Activated gamma-delta T cell treated with Interleukin-2 at 50 U/mL for 16 hours (primary cell): ENCODE measurements at places on chromosomes 4 and X.

- DNase-seq = no peak
These were observed 49.6 kb upstream of the BRS3 start for GRCh38 chrX:136438192-136438591.

DNA sequence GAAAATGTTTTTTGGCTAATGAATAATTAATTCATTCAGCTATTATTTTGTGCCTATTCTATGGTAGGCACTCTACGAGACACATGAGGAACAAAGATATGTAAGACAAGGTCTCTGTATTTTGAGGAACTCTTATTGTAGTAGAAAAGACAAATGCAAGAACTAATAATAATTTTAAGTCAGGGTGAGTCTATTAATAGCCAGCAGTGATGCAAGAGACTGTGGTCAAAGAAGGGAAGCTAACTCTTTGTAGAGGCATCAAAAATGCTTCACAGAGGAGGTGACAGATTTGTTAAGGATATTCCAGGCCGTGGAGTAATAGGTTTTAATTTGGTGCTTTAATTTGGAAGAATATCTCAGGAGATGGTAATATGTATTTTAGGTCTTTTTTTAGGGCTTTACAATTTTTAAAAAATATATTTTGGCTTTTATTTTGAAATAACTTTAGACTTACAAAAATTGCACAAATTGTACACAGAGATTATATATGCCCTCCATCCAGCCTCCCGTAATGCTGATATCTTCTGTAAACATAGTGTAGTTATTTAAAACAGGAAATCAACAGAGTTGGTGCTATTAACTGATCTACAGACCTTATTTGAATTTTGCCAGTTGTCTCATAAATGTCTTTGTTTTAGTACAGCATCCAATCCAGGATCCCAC is 48.1 kb downstream of the DCLK2 start:
- DNase-seq = no peak

GRCh38 chrX:21155916-21156315 is 218.3 kb upstream of the CNKSR2 start:
- no peak for DNase-seq

DNA sequence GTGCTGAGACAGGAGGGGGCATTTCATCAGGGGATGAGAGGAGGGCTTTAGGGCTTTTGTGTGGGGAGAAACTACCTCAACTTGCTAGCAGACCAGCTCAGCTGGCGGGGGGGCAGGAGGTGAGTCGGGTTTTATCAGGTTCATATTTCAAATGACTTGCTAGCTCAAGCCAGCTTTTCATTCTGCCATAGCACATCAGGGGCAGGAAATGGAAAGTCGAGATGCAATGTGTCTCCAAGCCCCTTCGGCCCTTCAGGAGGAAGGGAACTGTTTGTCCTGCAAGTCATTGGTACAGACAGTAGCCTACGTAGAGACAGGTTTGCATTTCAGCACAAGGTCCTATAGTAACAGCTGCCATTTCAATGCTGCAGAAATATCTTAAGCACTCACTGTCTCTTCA is 194.1 kb downstream of the PTTG2 start:
- no peak for DNase-seq

GRCh38 chr4:86918539-86919072 is 16.2 kb upstream of the AFF1 start:
- no peak for DNase-seq

DNA sequence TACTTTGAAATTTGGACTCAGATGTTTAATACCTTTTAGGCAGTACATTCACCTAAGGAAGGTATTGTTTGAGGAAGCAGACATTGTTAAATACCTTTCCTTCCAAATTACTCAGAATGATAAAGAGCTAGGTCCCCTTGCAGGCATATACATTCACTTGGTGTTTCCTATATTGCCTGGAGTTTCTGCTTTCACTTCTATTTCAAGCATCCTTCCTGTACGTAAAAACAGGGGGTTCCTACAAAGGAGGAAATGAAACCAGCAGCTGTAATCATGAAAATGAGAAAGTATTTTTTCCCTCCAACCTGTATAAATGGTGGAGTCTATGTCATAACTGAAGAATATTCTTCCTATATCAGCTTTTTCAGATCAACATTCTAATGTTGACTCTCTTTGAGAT is 90.4 kb upstream of the RASGEF1B start:
- no peak for DNase-seq

GRCh38 chrX:129802863-129803262 is 23.1 kb downstream of the SASH3 start:
- DNase-seq = no peak

DNA sequence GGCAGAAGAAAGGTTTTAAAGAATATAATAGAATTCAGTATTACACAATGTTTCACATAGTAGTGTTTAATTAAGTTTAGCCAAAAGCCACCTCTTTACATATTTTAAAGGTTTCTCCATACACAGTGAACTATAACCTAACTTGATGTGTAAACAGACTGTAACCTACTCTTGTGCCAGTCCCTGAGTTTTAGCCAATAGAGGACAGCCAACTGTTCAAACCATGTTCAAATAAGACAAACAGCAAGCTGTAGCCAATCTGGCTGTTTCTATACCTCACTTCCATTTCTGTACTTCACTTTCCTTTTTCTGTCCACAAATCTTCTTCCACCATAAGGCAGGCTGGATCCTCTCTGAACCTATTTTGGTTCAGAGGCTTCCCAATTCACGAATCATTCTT is 65.2 kb downstream of the TEX13C start:
- DNase-seq = no peak

DNA sequence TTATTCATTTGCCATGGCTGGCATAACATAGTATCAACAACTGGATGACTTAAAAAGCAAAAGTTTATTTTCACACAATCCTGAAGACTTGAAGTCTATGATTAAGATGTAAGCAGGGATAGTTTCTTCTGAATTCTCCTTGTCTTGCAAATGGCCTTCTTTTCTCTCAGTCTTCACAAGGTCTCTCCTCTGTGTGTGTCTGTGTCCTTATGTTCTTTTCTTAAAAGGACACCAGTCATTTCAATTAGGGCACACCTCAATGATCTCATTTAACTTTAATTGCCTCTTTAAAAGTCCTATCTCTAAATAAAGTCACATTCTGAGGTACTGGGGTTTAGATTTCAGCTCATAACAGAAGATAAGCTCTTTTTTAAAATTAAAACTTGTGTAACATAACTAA is 399.7 kb downstream of the PABPC4L start:
- no peak for DNase-seq

- no peak for DNase-seq
These were observed 110.0 kb downstream of the PPARGC1A start for GRCh38 chr4:23779839-23780238.

DNA sequence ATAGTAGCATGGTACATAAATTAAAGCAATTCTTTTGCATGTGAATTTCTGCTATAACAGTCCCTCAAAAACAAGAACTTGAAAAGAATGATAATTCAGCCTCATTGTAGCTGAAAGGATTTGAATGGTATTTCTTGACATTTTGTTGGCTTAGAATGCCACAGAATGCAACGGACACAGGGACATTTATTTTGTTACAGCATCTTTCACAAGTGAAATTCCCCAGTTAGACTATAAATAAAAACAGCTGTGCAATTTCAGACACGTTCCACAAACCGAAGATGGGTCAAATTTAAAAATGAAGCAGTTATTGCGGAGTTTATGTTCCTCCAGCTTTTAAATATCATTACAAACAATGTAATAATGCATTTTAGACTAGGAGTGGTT is 82.8 kb upstream of the AMELX start:
- no peak for DNase-seq

- DNase-seq = no peak
These were observed 22.8 kb downstream of the NDST4 start for GRCh38 chr4:115090483-115091075.
